HTR-8/SVneo (cell line): ENCODE measurements at places on chromosomes 12 and 14.

- DNase-seq = no peak
Measured at GRCh38 chr12:46888568-46888967, 62.8 kb upstream of the SLC38A4 start.

DNA sequence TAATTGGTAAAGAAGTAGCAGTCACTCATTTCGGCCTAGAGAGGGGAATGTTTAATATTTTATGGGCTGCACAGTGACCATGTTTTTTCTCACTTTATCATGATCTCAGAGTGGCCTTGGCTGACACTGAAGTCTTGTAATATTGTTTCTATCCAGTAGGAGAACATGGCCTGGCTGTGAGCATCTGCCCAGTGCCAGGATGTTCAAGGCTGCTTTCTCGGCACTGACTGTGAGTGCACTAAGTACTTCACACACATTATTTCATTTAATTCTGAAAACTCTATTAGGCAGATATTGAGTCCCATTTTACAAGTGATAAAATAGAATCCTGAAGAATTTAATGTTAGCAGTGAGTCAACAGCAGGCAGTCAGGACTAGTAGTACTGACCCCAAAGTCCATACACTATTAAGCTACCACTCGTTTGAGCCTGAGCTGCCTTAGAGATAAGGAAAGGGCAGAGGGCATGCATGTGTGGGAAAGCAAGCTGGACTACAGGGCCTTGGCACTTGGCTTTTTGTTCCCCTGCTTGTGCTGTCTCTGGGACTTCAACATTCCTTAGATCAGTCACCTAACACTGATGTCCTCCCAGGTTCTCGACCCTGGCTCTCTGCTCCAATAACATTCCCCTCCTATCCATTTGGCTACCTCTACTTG lies 42.2 kb upstream of the APPL2 start:
- DNase-seq = no peak

GRCh38 chr12:110762891-110763290 lies 20.2 kb upstream of the PPP1CC start:
- DNase-seq = no peak

GRCh38 chr14:84726471-84726870 lies 803.5 kb upstream of the FLRT2 start:
- no peak for DNase-seq

GRCh38 chr14:73241481-73242165 lies 4.3 kb downstream of the PAPLN start:
- no peak for DNase-seq

GRCh38 chr14:78292003-78292402 lies 121.8 kb downstream of the NRXN3 start:
- no peak for DNase-seq

DNA sequence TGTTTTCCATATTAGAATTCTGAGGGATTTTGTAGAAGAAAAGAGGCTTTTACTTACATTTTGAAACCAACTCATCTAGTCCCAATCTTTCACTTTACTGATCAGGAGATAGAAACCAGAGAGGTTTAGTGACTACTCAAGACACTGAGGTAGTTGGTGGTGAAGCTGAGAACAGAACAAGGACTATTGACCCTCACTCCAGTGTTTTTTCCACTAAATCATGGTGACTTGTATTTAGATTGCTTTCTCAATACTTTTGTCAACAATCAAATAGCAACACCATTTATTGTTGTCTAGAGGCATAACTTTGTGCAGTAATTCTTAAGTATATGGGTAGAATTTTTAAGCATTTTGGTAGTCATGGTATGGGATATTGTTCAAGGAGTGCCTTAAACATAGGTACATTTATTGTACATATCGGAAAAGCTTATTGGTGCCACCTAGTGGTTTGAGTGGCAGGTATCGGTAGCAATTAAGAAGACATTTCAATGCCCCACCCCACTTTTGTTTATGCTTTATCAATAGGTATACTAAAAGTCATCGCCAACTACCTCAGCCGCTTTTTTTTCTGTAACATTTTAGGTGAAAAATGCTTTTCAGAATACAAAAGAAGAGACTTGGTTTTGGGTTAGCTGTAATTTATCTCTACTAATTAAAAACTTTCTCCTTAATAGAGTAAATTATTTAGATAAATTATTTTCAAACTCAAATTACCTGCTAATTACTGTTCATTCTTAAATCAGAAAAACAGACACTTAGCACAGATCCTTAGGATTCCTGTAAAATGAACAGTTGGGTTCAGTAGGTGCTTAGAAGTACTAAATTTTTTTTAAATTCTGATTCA lies 47.3 kb upstream of the PAWR start:
- peak; percentile 44 for DNase-seq
